ENCODE measurements at places on chromosomes 1 and 21.

DNA sequence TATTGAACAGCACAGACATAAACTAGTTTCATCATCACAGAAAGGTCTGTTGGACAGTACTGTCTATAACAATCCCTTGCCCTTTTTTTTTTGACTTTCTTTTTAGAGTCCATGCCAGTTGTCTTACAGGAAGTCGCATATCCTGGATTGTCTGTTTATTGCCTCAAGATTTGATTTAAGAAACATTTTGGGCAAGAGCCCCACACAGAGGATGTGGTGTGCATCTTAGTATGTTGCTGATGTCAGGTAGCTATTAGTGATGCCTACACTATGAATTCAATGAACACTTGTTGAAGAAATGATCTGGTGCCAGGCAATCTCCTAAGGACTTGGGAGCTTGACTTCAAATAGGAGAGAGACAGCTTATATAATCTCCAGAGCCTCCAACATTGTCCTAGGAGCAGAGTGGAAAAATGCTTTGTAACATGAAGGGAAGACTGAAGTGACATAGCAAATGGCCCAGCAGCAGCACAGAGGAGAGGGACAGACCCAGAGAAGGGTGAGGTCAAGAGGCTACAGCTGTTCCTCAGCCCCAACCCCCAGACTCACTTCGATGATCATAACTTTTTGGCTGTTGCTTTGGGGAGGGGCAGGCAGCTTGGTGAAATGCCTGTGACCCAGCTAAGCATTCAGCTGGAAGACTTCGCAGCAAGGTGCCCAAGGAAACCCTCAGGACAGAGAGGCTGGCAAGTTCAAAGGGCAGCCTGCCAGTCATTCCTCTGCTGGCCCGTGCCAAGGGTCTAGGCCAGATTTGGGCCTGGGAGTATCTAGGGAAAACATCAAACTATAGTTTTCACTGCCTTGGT is 7.5 kb upstream of the RAB29 start:
- DNase-seq = no peak

DNA sequence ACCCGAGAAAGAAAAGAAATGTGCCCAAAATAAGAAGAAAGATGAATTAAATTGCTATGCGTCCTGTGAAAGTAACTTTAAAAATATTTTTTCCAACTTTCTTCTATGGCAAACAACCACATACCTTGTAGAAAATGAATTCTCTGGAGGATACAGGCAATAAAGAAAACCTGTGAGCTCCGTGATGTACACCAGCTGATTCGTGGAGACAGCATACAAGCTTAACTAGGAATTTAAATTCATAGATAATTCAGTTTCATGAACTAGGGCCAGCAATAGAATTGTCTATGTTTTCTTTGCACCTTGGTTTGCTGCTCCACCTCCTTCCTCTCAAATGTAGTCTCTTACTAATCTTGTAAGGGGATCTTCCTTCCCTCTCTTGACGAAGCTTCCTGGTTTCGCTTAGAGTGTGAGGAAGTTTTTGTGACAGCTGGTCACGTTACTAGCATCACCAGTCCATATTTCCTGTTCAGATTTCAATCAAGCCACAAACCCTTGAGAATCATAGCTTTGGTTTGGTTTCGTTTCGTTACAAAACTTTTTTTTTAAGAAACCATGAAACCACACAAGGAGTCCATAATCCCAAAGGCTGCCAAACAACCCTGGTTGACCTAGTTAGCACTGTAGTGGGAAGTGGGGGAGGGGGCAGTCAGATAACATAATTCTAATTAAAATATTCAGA is 35.8 kb downstream of the GREM2 start:
- DNase-seq = no peak

DNA sequence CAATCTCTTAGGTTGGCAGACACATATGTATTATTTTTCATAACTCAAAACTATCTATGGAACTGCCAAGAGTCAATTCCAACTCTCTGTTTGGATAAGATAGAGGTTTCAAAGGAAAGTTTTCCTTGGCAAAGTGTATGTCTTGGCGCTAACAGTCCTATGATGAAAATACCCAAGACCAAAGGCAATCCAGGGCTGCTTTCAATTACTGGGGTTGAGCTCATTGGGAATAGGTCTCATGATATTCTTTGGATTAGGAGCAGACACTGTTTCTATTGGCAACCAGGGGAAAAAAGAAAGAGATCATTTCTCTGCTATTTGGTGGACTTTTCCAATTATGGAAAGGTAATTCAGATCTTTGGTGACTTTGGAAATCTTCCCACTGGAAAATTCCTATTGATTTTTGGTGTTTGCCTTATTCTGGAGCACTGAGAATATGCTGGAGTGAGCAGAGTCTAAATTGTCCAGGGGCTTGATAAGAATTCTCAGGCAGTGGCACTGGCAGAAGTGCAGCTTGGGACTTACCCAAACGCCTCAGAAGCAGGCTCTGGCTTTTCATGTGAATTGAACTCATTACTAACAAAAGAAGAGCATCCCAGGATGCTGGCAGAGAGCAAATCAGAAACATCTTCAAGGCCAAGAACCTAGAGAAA is 20.4 kb upstream of the PLXNA2 start:
- no peak for DNase-seq

GRCh38 chr21:42740405-42740909 is 87.0 kb downstream of the PDE9A start:
- DNase-seq = no peak

DNA sequence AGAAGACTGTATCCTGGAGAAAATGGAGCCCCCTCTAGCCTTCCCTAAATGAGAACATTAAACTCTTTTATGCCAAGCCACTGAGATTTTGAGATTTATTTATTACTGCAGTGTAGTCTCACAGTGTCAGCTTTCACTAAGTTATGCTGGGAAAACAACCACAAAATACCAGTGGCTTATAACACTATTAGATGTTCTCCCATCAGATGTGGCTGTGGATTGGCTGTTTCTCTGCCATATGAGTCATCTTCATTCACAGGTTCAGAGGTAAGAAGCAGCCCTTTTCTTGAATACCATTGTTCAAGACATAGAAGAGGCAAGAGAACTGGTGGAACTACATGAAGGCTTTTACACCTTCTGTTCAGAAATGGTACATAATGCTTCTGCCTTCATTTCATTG is 32.1 kb upstream of the ST6GALNAC5 start:
- no peak for DNase-seq

DNA sequence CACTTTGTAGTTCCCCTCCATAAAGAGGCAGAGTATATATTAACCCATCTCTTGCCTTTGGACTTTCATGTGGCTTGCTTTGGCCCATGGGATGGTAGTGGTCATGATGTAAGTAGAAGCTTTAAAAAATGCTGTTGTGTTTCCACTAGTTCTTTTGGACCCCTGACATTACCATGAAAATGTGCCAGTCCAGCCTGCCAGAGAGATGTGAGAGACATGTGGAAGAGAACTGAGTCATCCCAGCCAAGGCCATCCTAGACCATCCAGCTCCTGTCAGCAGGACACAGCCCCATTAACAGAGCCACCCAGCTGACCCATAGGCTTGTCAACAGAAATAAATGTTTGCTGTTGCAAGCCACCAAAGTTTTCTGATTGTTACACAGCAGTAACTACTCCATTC is 3.9 kb upstream of the CD101 start:
- no peak for DNase-seq

GRCh38 chr1:67429528-67430357 is 459 bp downstream of the SERBP1 start:
- DNase-seq = no peak

GRCh38 chr1:98888869-98889268 is 115.8 kb downstream of the PLPPR5 start:
- DNase-seq = no peak

- no peak for DNase-seq
These were observed 28.4 kb upstream of the NFIA start for GRCh38 chr1:61053712-61054600.

GRCh38 chr21:46402421-46402820 is 56.3 kb upstream of the DIP2A start:
- DNase-seq = no peak

GRCh38 chr1:29379443-29380073 is 143.2 kb downstream of the PTPRU start:
- peak; percentile 5 for DNase-seq

GRCh38 chr1:148363439-148363810 is 119.7 kb downstream of the PPIAL4G start:
- no peak for DNase-seq

DNA sequence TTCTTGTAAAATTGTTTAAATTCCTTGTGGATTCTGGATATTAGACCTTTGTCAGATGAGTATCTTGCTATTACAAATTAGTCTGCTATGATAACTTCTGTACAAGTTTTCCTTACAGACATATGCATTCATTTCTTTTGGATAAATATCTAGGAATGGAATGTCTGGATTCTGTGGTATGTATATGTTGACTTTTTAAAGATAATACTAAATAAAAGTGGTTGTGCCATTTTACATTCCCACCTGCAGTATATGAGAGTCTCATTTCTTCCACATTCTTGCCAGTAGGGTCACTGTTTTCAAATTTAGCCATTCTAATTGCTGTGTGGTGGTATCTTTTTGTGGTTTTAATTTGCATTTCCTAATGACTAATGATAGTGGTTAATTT is 53.9 kb downstream of the SYDE2 start:
- DNase-seq = no peak

DNA sequence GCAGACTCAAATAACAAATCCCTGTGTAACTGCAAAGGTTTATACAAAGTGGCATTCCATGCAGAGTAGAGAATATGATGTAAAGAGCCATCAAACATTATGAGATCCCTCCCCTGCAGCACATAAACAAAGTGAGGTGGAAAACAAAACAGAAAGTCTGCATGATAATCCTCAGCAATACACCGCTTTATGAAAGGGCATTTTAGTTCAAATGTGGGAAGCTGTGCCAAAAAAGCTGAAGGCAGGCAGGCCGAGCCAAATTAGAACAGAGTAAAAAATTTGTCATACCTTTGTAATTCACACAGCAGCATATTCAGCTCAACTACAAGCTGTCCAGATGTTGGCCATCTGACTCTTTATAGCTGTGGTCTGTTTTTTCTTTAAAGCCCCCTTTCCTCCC is 113.5 kb downstream of the LHX9 start:
- no peak for DNase-seq

DNA sequence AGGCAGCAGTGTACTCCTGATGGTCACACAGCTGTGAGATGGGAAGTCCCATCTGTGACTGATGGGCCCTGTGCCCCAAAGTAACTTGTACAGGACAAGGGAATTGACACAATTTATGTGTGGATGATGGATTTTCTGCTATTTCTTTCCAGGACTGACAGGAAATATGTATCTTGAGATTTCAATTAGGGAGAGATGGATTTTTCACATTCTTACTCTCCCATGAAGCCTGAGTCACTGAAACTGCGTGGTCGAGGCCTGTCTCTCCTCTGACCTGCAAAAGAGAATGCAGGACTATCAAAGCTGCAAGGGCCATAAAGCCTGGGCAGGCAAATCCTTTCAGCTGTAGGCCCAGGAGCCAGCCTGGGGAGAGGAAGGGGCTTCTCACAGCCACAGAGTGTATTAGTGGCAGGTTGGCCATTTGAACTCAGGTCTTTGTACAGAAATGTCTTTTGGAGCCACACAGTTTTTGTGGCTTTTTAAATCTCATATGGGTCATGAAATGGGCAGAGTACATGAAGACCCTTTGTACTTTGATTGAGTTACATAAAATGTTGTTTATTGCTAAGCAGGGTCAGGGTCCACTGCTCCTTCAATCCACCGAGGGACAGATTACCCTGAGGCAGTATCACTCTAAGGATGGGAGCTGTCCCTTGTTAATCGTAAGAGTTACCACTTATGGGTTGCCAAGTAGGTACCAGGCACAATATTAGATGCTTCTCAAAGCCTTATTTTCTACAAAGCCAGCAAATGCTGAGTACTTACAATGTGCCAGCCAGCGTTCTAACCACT is 14.8 kb downstream of the ALX3 start:
- no peak for DNase-seq

GRCh38 chr1:173417563-173417962 is 59.6 kb upstream of the PRDX6 start:
- DNase-seq = no peak

- DNase-seq = no peak
These were observed 19.8 kb downstream of the ZBTB17 start for GRCh38 chr1:15956150-15956549.

DNA sequence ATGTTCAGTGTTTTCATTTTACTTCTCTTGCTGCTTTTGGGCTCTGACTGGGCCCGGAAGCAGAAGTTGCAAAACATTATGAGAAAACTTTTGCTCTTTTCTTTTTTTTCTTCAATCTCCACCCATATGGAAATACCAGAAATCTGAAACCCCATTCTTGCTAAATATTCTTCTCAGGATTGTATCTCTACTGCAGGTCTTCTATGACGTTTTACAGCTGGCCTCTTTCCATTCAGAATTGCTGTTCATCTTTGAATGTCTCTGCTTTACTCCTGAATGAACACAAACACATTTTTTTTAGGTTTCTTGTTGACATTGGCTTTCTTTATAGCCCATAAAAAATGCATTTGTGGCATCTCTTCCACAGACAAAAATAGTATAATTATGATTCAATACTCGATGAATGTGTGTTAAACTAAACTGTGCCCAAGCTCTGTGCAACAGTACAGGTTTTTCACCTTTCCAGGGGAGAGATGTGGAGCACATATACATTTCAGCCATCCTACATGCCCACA is 18.8 kb downstream of the PTPRC start:
- DNase-seq = no peak

Data from retinal pigment epithelial cell (primary cell).